OCI-LY7 (cell line): ENCODE measurements at places on chromosomes 3 and 15.

DNA sequence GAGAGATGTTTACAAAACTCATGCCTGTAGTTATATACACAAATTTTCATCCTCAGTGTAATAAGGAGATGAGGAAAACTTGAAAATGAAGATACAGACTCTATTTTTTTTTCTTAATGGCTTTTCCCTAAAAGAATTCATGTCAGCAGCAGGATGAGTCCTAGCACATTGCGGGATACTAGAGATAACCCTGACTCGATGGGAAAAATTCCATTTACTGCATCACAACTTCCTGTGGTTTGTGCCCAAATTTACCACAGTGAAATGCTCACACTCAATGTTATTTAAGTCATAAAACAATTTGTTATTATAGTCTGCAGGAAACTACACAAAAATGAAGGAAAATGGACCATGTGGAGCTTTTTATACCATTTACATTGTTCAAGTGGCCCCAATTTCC lies 581.9 kb upstream of the ZNF717 start:
- DNase-seq: no peak

GRCh38 chr3:48429317-48429959 lies 448 bp downstream of the PLXNB1 start:
- peak; percentile 58 for DNase-seq

- no peak for DNase-seq
Measured at GRCh38 chr15:64478863-64479262, 18.5 kb downstream of the ZNF609 start.

- no peak for DNase-seq
Measured at GRCh38 chr3:143150071-143150470, 30.5 kb downstream of the CHST2 start.
